ENCODE measurements at places on chromosomes 11 and 22. TPM values are rescaled to one million over a fixed set of nuclear protein-coding genes. Genes with fewer than 3 reads are reported as not detected.
A peak's percentile ranks its signal among the peaks of the same experiment; 100 is the strongest.

MALAT1 gene
- total RNA-seq: 30,085 TPM

DNA sequence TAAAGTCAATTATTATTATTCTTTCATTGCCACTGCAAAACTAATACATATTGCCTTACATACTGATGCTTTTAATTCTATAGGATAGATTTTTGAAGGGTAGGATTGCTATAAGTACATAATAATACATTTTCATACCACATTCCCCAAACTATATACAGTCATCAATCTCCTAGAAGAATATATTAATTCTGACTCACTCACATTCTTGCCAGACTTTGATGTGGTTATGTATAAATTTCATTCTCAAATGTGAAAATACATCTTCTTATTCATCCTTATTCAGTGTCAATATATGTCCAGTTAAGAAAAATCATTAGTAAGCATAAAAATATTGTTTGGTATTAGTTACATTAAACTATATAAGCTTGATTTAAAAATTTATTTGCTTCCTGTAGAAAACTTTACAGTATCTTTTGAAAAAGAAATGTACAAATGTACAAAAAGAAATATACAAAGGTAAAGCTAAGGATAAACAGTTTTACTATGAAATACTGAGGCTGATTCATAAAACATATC, 458.8 kb upstream of the CNTN5 start:
- no peaks in the 10 kb centered on the region for H3K4me1 ChIP-seq
- no peak overlapping the region for H3K27ac ChIP-seq
- H3K36me3 ChIP-seq: no peaks in the 10 kb centered on the region
- no peaks in the 10 kb centered on the region for H3K27me3 ChIP-seq
- no peak overlapping the region for H3K4me3 ChIP-seq

RAB36 gene
- total RNA-seq: 1.2 TPM

CNGA4 gene
- total RNA-seq: 0.70 TPM

DNA sequence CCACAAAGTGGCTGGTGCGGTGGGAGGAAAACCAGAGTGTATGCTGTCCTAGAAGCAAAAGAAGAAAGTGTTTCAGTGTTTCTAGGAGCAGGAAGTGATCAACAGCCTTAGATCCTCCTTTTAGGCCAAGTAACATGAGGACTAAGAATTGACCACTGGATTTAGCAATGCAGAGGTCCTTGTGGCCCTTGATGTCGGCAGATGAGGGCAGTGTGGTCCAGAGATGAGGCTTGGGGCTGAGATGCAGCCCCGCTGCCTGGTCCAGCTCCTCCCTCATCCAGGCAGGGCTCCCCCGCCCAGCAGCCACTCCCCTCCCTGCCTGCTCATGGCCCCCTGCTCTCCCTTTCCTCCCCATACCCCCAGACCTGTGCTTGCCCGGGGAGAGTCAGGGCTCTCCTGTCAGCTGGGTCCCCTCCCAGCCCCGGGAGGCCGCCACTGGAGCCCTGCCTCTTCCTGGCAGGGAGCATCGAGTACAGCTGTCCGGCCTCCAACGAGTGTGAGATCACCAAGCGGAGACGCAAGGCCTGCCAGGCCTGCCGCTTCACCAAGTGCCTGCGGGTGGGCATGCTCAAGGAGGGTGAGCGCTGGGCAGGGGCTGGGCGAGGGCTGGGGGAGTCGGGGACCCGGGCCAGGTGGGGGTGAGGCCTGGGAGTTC, 3.7 kb downstream of the TRMT112 start:
- H3K27me3 ChIP-seq: no peaks in the 10 kb centered on the region
- DNase-seq: no peak
- peak overlapping the region; percentile 88 for H3K27ac ChIP-seq
